ENCODE measurements at places on chromosomes 6 and 20.

GRCh38 chr6:157008568-157008967 is 231.4 kb downstream of the ARID1B start:
- DNase-seq: no peak

DNA sequence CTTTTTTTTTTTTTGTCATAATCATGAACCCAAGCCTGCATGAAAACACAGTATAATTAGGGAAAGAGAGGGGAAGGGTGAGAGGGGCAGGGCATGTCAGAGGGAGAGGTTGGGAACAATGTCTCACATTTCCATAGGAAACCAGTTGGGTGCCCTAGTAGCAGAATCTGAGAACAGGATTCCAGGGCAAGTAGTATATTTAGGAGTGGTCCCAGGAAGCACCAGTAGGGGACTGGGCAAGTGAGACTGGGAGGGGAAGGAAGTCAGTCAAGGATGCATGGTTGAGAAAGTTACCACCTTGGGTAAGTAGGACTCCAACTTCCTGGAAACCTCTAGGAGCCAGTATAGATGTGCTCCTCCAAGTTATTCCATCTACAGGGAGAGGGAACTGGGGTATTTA is 88.6 kb upstream of the MAFB start:
- DNase-seq: no peak

GRCh38 chr6:31485055-31485454 is 12.9 kb upstream of the MICB start:
- no peak for DNase-seq

- no peak for DNase-seq
These were observed 128.8 kb downstream of the LPA start for GRCh38 chr6:160535270-160535669.

DNA sequence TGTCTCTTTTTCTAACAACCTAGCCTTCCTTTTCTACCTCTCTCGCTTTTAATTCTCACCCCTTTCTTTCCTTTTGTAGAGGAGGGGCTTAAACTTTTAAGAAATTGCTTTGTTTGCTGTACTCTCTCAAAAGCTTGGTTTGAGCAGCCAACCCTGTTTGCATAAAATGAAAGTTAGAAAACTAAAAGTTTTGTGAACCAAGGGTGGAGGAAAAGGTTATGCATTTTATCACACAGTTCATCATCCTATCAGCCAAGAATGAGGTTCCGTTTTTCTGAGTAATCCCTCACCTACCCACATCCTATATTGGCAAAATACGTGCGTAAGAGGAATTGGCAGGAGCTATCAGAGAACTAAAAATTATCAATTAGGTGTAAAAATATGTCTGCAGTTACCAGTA is 42.8 kb upstream of the LOC128125822 start:
- no peak for DNase-seq

- DNase-seq: no peak
These were observed 109.3 kb downstream of the WDR27 start for GRCh38 chr6:169592558-169592957.

DNA sequence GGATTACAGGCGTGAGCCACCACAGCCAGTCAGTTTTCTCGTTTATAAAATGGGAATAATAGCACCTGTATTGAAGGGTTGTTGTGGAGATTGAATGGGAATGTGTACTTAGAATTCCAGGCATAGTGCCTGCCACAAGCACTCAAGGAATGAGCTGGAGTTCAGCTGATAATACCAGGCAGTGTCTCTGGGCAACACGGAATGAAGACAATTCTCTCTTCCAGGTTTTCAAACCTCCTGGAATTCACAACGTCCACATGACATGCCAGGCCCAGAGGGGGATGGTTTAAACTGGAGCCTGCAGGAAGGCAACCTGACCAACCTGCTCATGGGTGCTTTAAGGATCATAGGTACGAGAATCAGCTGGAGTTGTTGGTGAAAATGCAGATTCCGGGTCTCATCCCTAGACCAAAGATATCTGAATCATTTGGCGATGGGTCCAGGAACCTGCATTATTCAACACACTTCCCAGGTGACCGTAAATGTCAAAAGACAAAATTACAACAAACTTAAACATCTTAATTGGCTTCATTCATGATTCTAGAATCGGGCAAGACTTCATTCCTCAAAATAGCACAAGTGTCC is 1.9 kb upstream of the PTPN1 start:
- DNase-seq: no peak

DNA sequence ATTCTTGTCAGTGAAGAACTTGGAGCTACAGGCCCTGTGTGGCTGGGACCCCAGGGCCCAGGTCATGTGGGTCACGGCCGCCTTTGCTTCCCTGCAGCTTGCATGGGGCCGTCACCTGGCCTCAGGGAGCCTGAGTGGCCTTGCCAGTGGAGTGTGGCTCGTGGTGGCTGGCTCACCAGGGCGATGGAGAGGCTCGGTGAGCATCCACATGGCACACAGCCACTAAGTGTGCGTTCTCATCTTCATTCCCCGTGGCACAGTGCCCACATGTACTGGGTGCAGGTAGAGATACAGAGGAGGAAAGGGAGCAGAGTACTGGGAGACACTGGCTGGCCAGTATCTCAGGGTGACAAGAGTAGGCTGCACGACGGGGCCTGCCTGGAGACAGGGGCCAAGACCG is 21.5 kb downstream of the MANBAL start:
- DNase-seq: no peak

DNA sequence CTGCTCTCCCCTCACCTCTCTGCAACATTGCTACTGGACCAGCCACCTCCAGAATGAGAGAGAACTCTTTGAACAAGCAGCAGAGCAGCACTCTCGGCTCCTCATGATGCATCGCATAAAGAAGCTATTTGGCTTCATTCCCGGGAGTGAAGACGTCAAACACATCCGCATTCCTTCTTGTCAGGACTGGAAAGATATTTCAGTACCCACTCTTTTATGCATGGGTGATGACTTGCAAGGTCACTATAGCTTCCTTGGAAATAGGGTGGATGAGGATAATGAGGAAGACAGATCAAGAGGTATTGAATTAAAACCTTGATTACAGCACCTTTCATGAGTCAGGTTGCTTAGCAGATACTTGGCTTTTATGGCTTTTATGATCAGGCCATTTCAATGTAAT is 4.3 kb downstream of the CALHM4 start:
- DNase-seq: no peak

- DNase-seq: peak; percentile 68
These were observed at the start of gene SNRPB2 for GRCh38 chr20:16729565-16730460. SNRPB2 (plus strand) TSS chr20:16730026; CDS start chr20:16731703, 1,677 bp downstream.
